Inflammatory macrophage treated with lipopolysaccharide for 4 hours (primary cell): ENCODE measurements at places on chromosomes 16 and 17.

DNA sequence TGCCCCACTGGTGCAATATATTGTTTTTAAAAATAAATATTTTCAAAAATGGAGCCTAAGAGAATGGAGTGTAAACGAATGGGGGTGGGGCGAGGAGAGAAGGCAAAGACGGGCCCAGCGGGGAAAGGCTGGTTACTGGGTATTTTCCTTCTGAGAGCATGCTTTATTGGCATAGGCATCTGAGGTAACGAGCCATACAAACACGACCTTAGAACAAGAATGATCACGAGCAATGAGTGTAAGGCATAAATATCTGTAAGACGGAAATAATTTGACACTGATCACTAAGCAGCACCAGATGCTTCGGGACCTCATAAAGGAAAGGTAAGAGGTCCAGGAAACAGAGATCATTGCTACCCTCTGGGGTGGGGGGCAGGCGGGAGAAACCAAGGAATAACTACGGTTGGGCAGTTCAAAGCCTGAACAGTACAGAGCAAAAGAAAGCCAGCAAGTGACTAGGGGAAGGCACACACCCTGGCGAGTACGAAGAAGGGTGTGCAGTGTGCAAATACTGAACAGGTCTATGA is 959 bp downstream of the SSH2 start:
- DNase-seq: peak; percentile 33

GRCh38 chr16:79072517-79072916 is 528.0 kb downstream of the MAF start:
- DNase-seq: no peak

GRCh38 chr16:70651524-70651923 is 5.2 kb downstream of the IL34 start:
- DNase-seq: no peak

DNA sequence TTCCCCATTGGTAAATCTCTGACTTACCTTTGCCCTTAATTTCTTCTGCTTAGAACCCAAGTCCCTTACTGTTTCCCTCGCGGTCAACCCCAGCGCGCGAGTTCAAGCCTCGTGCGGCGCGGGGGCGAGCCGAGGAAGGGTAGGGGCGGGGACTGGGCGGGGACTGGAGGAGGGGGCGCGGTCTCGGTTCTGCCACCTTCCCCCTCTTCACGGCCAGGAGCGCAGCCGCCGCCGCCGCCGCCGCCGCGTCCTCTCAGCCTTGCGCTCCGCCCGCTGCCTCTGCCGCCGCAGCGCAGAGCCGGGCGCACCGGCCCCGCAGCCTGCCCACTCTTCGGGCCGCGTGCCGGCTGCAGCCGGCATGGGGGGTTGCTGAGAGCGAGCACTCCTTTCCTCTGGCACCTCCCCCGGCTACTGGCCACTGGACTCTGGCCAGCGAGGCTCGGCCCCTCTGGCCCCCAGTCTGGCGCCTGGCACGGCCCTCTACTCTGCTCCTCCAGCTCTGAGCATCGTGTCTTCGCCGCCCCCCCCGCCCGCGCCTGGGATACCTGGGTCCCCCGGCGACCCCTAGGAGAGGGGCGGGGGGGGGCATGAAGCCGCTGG is at the start of gene RAPGEFL1:
TSS of gene RAPGEFL1 (plus strand) at position 196 of the 600 bp plus-strand sequence. CDS start at position 588, 392 bp downstream.
- peak; percentile 83 for DNase-seq

- DNase-seq: peak; percentile 10
These were observed 110.8 kb downstream of the C16orf78 start for GRCh38 chr16:49484451-49484849.

DNA sequence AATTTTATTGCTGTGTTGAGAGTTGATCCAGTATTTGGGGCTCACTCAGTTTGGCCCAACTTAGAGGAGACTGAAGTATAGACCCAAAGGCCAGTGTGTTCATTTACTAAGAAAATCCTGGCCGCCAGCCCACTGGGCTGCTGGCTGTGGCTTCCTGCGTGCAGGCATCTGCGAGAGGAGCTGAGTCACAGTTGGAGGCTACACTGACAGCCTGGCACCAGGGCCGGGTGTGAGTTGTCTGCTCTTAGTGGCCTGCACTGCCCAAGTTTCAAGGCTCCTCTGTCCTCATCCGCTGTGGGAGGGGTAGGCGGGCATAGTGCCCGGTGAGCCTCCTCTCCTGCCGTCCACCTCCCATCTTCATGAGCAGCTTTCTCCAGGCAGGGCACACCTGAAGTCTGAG is 54.2 kb downstream of the PLD6 start:
- peak; percentile 52 for DNase-seq

GRCh38 chr16:3830625-3831254 is 49.8 kb downstream of the CREBBP start:
- DNase-seq: no peak

DNA sequence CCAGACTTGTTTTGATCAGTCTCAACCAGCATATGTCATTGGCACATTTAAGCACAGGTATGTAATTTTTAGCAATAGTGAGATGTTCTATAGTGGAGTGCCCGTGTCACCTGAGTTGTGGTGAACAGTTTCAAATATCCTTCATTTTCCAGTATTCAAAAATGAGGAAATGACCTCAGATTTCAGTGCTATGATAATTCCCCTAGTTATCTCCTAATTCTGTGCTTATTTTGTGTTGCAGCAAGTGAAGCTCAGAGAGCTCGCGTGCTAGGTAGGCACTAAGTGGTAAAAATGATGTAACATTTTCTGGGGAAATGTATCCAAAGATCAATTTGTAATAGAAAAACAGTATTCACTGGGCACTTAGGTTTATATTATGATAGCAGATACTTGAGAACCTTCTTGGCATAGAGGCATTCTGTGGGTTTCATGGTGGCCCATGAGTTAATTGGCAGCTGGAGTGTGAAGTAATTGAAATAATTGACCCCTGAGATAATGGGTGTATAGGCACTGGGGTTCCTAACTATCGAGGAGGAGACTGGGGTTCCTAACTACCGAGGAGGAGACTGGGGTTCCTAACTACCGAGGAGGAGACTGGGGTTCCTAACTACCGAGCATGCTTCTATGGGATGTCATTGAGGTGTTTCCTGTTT is 159.1 kb downstream of the PRKCA start:
- peak; percentile 51 for DNase-seq

- no peak for DNase-seq
These were observed 51.4 kb upstream of the ARHGAP44 start for GRCh38 chr17:12737740-12738469.

DNA sequence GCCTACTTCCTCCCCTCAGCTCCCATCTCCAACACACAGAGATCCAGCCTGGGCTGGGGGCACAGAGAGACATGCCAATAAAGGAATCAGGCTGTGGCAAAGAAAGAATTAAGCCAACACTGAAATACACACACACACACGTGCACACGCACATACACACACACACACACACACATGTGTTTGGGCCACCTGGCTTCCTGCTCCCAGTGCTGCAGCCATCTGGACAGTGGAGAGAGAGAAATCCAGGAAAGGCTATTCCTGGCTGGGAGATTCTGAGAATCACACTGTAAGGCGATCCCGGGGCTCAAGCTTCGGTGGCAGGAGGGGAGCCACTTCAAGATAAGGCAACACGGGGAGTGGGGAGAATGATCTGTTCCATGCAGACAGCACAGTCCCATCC is 72.4 kb downstream of the NOG start:
- no peak for DNase-seq

- DNase-seq: peak; percentile 78
These were observed 89.9 kb downstream of the ABR start for GRCh38 chr17:1089915-1090314.

GRCh38 chr17:62625870-62626200 is 1.6 kb upstream of the MRC2 start:
- no peak for DNase-seq

DNA sequence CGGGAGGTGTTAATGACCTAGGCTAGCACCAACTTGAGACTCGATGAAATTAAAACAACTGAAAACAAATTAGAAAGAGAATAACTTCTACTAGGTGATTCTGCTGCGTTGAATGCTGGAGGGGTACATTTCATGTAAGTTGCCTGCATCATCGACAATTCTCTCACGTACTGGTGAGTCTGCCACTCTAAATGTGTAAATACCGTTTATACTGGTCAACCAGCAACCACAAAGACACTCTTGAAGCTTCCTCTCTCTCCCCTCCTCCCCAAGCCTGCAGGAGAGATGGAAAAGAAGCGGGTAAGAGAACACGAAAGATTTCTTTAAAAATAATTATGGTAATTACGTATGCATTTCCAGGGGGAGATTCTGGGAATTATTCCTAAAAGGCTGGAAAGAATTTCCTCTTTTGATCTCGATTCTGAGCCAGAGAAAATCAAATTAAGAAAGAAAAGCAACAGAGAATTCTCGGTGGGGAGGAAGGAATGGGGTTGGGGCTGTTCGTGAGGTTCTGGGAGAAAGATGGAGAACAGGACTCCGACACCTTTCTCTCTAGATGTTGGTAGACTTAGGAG is 68.6 kb upstream of the MRTFB start:
- DNase-seq: no peak

GRCh38 chr17:5509482-5509881 is 23.1 kb downstream of the MIS12 start:
- no peak for DNase-seq

DNA sequence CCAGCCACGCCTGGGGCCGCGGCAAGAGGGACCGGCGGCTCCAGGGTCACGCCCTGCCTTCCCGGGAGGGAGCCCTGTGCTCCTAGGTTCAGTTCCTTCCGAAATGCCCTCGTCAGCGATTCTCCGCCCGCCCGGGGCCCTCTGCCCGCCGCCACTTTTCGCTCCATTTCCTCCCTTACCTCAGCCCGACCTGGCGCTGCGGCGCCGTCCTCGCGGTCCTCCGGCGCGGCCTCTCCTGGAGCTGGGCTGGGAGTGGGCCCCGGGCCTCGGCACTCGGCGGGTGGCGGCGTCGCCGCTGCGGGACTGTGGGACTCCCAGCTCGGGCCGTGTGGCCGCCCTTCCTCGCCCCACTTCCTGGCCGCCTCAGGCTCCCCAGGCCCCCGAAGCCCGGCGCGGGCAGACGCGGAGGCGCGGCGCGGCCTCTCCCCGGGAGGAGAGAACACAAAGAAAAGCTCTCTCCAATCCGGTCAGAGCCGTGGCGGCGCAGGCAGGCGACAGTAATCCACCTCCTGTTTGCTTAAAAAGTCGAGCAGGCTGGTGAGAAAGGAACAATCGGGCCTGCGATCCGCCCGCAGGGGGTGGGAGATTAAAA is 1.6 kb downstream of the BAHCC1 start:
- peak; percentile 73 for DNase-seq

DNA sequence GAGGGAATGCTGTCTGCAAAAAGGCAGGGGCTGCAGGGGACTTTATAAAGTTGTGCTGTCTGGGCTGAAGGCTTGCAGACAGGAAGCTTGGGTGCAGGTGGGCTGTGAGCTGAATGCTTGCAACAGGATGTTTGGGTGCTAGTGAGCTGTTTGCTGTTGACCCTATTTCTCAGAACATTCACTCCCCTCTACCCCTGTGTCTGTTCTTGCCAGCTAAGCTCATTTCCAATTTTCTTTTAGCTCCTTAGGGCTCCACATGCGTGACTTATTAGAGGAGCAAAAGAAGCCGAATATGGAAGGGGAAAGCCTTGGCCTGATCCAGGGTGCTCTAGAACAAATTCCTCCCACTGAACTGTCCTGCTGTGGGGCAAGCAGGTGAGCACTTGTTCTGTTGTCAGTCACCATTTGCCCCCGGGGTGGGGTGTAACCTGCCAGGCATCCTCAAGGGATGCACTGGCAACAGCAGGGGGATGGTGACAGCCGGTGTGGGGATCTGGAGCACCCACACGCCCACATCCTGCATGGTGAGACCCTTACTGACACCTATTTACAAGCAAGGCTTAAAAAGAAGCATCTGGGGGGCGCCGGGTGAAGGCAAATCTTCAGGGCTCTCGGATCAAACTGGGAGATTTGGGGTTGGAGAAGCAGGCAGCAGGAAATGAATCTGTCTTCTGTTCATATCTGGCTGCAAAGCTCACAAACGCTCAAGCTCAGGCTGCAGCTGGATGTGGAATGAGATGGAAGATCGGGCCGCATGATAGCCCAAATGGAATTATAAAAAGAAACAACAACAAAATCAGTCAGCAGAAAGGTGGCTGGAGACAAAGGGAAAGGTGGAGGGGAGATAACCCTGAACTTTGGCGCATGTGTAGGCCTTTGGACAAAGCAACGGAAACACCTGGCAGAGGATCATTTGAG is 21.1 kb upstream of the NUP93 start:
- DNase-seq: no peak

GRCh38 chr17:47131761-47132160 is 57.3 kb downstream of the CDC27 start:
- no peak for DNase-seq

GRCh38 chr16:3274490-3274889 is 8.8 kb upstream of the ZNF263 start:
- no peak for DNase-seq

GRCh38 chr17:17440010-17440843 is 36.6 kb upstream of the MED9 start:
- DNase-seq: peak; percentile 78

- DNase-seq: no peak
These were observed 23.1 kb downstream of the MRC2 start for GRCh38 chr17:62650587-62650986.

DNA sequence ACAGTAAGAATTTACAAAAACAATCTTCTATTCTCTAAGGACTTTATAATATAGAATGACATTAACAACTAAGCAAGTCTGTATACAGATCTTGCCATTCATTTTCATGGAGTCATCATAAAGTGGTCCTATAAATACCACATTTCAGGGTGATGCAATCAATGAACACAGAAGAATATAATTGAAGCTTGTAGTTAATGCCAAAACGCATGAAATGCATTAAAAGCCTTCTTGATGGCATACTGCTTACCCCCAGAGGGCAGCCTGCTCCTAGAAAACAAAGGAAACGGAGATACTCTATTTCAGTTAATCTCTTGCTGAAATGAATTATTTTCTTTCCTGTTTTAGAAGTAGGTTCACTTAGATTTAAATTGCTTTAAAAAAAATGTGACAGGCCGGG is 45.2 kb upstream of the STAC2 start:
- peak; percentile 60 for DNase-seq

DNA sequence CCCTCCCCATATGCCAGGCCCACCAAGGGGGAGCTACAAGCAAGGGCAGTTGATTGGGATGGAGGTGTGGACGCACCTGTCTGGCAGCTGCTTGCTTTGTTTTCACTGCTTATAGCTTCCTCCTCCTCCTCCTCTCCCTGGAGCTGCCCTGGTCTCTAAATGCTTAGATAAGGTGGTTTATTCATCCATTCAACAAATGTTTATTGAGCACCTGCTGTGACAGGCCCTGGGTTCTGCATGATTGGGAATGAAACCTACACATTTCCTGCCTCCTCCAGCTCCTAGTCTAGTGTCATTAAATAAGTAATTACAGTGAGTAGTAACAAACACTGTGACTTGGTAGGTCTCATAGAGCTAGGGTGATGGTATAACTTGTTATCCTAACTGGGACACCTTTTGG is 17.4 kb upstream of the MAP3K14 start:
- DNase-seq: no peak
